CD4-positive, alpha-beta T cell treated with Interleukin-17A for 1 hour (primary cell): ENCODE measurements at places on chromosomes 3 and 15.
A peak's percentile ranks its signal among the peaks of the same experiment; 100 is the strongest.

DNA sequence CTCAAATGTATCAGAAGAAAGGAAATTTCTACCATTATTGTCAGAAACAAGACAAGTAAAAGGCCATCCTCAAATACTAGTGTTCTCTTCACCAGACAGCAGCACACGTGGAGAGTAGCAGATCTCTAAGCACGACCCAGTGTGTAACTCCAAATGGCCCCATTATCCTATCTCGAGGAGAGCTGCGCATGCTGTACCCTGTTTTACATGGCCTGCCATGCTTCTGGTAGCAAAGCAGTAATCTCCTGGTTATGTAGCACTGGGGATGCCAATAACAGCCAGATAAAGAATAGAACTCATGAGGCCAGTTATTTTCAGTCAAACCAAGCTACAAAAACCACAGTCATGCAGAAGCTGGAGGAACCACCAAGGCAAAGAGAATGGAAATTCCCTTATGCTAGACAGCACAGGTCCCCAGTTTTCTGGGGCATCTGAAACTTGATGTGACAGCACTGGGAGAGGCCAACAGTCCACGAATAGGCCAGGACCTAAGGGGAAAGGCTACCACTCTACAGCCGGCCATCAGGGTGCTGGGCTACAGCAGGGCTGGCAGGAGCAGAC is 73.0 kb downstream of the LIPC start:
- no peak for DNase-seq

GRCh38 chr3:47193871-47194859 is 30.3 kb upstream of the SETD2 start:
- no peak for DNase-seq

- DNase-seq: peak; percentile 40
Measured at GRCh38 chr3:192819001-192819569, 91.7 kb upstream of the FGF12 start.

DNA sequence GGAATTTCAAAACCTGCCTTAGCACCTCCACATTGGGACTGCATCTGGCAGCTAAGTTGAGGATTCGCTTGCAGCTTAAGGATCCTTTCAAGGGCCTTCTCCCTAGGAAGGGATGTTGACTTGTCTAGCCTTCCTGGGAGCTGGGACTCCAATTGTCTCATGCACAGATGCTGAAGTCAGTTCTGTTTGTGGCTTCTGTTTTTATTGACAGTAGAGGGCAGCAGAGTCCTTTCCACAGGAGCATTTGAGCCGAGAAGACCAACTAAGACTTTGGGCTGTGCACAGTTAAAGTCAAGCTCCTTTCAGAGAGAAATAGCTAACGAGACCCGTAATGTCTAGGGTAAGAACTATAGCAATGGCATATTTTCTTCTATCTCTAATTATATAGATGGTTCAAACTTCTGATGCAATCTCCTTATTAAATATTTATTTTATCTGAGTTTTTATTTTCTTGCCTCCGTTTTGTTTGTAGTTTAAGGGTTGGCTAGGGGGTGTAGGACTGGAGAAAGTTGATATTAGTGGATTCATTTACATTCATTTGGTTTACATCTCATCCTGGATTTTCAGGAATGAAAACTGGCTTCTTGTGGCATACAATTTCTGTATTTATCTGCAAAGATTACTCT is 59.7 kb upstream of the KBTBD8 start:
- peak; percentile 58 for DNase-seq

GRCh38 chr3:13279532-13279910 is 140.6 kb downstream of the NUP210 start:
- no peak for DNase-seq

DNA sequence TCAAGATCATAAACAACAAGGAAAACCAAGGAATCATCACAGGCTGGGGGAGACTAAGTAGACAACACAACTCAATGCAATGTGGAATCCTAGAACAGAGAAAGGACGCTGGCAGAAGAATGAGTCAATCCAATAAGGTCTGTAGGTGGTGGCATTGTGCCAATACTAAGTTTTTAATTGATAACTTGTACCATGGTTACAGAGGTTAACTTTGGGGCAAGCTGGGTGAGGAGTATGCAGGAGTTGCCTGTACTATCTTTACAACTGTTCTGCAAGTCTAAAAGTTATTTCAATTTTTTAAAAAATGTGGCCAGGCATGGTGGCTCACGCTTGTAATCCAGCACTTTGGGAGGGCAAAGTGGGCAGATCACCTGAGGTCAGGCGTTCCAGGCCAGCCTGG is 46.2 kb downstream of the RORA start:
- DNase-seq: no peak

- DNase-seq: no peak
Measured at GRCh38 chr3:181442066-181442465, 269.7 kb upstream of the SOX2 start.

DNA sequence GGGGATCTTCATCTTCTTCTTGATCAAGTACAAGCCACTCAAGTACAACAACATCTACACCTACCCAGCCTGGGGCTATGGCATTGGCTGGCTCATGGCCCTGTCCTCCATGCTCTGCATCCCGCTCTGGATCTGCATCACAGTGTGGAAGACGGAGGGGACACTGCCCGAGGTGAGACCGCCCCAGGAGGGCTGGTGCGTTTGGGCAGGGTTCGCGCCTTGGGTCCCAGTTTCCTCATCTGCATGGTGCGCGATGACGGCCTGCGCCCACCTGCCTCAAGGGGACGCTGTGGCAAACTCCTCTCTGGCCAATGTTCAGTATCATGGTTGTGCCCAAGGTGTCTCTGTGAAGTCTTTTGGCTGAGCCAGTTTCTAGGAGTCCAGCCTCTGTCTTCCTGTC is 57.5 kb upstream of the SLC6A1 start:
- no peak for DNase-seq
